ENCODE measurements at places on chromosomes 1 and 21. TPM values are rescaled to one million over a fixed set of nuclear protein-coding genes. Genes with fewer than 3 reads are reported as not detected.
A peak's percentile ranks its signal among the peaks of the same experiment; 100 is the strongest.

- no peak for DNase-seq
Observed at GRCh38 chr21:44496564-44497550, 41.5 kb downstream of the LRRC3 start.

DNA sequence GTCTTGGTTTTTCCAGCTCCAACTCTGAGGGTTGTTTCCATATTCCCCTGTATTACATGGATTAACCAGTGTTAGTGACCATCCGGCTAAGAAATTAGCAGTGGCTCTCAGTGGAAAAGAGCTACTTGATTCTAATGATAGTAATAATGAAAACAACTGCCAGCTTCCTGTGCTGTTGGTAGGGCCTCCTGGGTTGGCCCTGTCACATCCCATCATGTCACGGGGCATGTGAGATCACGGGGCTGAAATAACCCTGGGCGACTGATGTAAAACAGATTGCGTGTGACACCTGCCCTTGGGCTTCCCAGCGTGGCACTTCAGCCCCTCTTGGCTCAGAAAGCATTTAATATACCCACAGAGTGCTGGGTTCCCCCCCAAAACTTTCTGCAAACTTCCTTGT is 149.0 kb downstream of the ROR1 start:
- DNase-seq = no peak

GRCh38 chr21:28454564-28455252 is 538.0 kb downstream of the LTN1 start:
- DNase-seq = peak; percentile 67

GRCh38 chr1:1299686-1300351 is 7.9 kb downstream of the ACAP3 start:
- DNase-seq = no peak

DDOST gene
- total RNA-seq = 434 TPM

IFI44 gene
- total RNA-seq = 155 TPM

LMOD1 gene
- 0.03 TPM for total RNA-seq

Data from MG63 (cell line).